ENCODE measurements at places on chromosomes 12 and 14.

DNA sequence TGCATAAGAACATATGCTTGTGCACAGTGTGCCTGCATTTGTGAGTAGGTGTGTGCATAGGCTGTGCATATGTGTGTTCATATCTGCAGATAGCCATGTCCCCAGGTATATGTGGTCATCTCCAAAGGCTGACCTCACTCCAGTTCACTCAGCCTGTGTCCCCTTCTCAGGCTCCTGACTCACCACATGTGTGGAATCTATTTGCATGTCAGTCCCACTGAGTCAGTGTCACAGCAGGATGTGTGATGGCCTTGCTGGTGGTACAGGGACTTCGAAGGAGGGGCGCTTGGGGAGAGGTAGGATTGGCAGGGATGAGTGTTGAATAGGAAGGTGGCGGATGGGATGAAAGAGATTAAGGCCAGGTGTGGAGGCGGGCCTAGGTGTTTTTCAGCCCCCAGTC lies 35.5 kb downstream of the KRT80 start:
- DNase-seq: no peak

GRCh38 chr12:52307836-52308805 lies 13.1 kb downstream of the KRT83 start:
- no peak for DNase-seq

GRCh38 chr14:57533214-57533613 lies 39.6 kb upstream of the CCDC198 start:
- no peak for DNase-seq

- DNase-seq: no peak
These were observed 94.0 kb downstream of the BCAT1 start for GRCh38 chr12:24854908-24855307.

- DNase-seq: no peak
These were observed 569.6 kb downstream of the AACS start for GRCh38 chr12:125634813-125635212.

- DNase-seq: no peak
These were observed 46.2 kb downstream of the WIF1 start for GRCh38 chr12:65074932-65075331.

GRCh38 chr12:12004524-12004923 lies 66.2 kb upstream of the BCL2L14 start:
- DNase-seq: no peak

- no peak for DNase-seq
These were observed 27.4 kb upstream of the SFSWAP start for GRCh38 chr12:131683266-131684014.

DNA sequence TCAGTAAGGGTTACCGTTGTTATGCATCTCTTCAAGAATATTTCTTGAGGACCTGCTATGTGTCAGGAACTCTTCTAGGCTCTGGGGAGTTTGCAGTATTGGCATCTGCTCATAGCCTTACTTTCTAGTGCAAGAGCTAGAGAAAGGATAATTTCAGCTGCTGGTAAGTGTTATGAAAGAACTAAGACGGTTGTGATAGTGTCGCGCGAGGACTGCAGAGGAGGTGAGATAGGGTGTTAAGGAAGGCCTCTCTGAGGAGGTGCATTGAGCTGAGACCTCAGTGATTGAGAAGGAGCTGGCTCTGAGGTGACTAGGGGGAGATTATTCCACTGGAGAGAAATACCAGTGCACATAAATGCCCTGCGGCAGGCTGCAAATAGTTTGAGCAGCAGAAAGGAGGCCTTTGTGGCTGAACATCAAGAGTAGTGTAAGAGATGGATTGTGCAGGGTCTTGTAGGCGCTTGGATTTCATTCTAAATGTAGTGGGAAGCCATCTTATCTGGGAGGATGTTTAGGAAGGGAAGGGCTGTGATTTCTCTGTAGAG lies 824 bp downstream of the DDX55 start:
- DNase-seq: peak; percentile 18

GRCh38 chr12:1279050-1279449 lies 288.0 kb downstream of the ERC1 start:
- no peak for DNase-seq

GRCh38 chr12:24560831-24561271 lies 388.1 kb downstream of the BCAT1 start:
- no peak for DNase-seq

- peak; percentile 16 for DNase-seq
These were observed 23.0 kb downstream of the FAM222A start for GRCh38 chr12:109736552-109737108.

GRCh38 chr12:48997719-48998496 lies 1.3 kb downstream of the DDN start:
- DNase-seq: no peak

DNA sequence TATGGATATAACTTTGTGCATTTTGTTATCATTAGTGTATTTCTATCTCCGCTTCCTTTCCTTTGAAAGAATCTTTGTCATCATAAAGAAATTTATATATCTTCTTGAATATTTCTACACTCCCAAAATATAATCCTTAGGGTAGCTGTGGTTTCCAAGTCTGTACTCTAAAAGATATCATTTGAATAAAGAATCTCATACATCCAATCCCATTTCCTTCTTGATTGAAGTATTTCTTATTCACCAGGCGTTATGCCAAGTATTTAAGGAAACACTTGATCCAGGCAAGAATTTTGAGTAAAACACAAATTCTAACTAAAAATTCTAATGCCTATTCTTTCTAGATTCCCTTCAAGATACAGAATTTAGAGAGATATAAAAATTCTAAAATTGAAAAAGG lies 821.8 kb downstream of the GALC start:
- DNase-seq: no peak

DNA sequence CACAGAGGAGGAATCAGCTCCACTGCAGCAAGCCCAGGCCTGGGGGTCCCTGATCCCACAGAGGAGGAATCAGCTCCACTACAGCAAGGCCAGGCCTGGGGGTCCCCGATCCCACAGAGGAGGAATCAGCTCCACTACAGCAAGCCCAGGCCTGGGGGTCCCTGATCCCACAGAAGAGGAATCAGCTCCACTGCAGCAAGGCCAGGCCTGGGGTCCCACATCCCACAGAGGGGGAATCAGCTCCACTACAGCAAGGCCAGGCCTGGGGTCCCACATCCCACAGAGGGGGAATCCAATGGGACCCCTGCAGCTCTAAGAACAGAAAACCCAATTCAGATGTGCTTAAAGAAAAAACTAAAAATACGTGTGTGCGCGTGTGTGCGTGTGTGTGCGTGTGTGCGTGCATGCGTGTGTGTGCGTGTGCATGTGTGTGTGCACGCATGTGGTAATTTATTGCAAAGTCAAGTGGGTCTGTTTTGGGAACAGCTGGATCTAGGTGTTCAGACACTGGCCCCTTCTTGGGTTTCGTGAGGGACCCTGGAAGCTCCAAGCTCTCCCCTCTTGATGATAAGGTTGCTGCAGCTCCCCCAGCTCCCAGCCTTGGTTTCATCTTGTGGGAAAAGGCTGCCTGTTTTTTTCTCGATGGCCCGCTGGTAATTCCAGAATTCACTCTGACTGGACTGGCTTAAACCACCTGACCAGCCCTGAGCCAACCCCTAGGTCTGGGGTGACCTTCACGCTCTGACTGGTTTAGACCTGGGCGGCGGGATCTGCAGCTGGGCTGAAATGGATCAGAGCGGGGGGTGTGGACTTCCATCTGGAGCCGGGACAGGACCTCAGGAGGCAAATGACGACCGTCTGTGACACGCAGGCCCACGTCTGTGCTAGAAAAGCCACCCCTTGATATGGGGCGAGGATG lies 47.1 kb downstream of the GALNT9 start:
- DNase-seq: no peak

DNA sequence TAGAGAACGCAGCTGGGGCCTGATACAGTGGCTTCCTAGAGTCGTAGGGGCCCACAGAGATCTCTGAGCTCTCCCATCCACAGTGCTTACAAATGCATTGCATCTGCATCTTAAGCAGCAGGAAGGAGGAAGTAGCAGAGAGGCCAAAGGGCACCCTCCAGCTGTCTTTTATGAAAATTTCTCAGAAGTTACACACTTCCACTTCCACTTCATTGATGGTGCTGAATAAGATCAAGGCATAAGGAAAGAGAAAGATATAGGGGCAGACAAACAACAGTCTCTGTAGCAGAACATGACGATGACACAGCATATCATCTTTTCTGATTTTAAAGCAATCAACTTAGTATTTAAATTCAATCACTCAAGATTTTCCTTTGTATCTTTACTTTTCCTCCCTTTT lies 51.6 kb upstream of the ABCC9 start:
- DNase-seq: no peak

GRCh38 chr14:47149326-47149725 lies 497.7 kb upstream of the RPL10L start:
- DNase-seq: no peak

DNA sequence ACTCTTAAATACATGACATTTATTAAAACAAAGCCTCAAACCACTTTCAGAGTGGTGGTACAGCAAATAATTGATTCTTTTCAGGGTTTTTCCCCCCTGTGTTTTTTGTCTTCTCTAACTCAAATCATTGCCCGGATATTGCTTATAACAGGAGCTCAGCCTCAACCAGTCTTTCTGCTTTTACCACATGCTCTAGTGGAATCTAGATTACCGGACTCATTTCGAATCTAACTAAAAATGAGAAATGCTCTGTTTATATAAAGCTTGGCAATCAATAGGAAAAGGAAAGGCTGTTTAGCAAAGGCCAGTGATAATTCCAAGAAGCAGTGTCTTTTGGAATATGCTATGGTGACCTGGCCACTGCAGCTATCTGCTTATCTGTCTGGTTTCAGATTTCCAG lies 161.5 kb downstream of the ETV6 start:
- DNase-seq: no peak

GRCh38 chr12:93530358-93530757 lies 42.1 kb upstream of the SOCS2 start:
- no peak for DNase-seq

DNA sequence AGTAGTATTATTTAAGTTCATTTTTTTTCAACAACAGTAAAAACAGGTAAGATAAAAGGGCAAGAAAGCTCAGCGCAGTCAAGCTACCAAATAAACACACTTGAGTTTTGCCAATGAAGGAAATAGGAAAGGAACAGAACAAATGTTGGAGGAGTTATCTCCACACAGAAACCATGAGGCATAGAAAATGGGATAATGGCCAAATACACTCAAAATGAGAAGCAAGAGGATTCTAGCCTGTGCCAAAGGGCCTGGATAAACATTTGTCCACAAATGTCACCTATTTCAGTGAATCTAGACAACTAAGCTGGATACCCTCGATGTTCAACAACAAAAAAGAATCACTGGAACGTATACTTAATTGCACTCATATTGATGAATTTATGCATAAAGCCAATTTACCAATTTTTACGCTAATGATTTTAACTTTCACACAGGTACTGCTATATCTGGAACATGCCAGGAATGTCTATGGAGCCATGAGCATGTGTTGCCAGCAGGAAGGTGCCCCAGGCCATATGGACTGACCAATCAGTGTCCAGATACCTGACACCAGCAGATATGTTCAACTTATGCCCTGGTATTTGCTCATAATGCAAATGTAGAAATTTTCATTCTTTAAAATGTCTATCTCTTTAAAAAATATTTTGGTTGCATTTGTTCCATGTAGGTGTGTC lies 21.1 kb downstream of the ST8SIA1 start:
- no peak for DNase-seq

GRCh38 chr12:132464820-132465219 lies 25.1 kb upstream of the FBRSL1 start:
- no peak for DNase-seq

- DNase-seq: no peak
These were observed 340.5 kb downstream of the TMEM121 start for GRCh38 chr14:105866841-105867321.

GRCh38 chr12:15988983-15989755 lies 78.0 kb downstream of the DERA start:
- DNase-seq: no peak

GRCh38 chr14:75317148-75317547 lies 38.5 kb downstream of the FOS start:
- DNase-seq: no peak

DNA sequence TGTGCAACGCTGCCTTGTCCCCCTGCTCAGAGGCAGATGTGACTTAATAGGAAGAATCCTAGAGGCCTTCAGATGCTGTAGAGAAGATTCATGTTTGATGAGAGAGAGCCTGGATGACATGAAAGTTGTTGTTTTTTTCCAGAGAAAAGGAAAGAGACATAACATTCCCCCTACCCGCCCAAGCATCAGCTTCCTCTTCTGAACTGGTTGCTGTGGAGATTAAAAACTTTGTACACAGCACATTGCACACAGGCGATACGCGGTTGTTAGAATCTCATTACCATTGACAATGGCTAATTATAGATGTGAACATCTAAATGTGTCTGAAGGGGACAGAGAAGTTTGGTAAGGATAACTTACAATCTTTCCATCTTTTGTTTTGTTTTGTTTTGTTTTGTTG lies 13.6 kb upstream of the ETFBKMT start:
- no peak for DNase-seq

- no peak for DNase-seq
These were observed 36.8 kb downstream of the RAB35 start for GRCh38 chr12:120079411-120080400.

- DNase-seq: no peak
These were observed 90.9 kb downstream of the TMEM121 start for GRCh38 chr14:105617201-105617777.

DNA sequence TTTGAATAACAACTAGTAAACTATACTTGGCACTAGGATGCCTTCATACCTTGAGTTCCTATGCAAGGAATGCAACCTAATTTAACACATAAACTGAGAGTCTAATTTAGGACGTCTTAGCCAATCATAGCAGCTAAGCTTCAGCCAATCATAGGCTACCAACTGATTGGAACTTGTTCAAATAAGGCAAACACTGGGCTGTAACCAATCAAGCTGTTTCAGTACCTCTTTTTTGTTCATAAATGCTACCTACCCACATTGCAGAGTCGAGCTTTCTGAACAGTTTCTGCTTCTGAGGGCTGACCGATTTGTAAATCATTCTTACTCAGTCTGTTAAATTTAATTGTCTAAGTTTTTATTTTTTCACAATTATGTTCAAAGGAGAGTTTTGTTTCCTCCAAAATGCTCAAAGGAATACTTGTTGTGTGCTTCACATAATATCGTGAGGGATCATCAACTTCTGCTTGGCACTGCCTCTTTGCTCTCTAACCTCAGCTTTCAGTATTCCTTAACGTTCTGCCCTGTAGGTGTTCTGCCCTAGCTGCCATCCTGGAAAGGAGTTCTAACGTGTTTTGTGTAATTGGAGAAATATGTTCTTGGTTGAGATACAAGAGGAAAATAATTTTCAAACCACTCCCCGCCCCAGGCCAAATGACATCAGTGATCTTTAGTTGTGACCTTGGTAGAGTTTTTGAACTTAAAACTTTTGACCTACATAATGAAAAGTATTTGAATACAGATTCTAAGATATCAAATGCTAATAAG lies 380.4 kb upstream of the MIS18BP1 start:
- DNase-seq: no peak

- peak; percentile 50 for DNase-seq
These were observed 29.3 kb upstream of the PNMA1 start for GRCh38 chr14:73743431-73743931.

DNA sequence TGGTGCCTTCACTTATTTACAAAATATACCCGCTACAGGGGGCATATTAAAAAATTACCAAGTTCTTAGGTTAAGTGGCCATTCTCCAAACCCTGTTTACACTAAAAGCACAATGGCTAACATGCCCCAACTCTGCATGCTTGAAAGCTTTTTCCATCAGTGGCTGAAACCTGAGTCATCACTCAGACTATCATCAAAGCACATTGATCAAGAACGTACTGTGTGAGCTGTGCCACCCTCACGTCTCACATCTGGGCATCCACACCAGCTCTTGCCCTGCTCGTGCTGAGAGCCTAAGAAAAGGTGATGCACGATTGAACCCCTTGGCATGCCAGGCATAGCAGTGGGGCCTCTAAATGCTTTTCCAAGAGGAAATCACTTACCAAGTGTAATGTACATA lies 13.2 kb downstream of the AQP6 start:
- no peak for DNase-seq

Measured in hematopoietic multipotent progenitor cell treated with erythropoietin and hydrocortisone succinate and interleukin-3 and kit ligand, for 15 days (in vitro differentiated cells).